ENCODE measurements at places on chromosomes 3 and 15.

GRCh38 chr15:72818632-72819031, 35.1 kb upstream of the ADPGK start:
- no peak for DNase-seq

GRCh38 chr3:107845380-107846278, 245.2 kb downstream of the CD47 start:
- DNase-seq: no peak

DNA sequence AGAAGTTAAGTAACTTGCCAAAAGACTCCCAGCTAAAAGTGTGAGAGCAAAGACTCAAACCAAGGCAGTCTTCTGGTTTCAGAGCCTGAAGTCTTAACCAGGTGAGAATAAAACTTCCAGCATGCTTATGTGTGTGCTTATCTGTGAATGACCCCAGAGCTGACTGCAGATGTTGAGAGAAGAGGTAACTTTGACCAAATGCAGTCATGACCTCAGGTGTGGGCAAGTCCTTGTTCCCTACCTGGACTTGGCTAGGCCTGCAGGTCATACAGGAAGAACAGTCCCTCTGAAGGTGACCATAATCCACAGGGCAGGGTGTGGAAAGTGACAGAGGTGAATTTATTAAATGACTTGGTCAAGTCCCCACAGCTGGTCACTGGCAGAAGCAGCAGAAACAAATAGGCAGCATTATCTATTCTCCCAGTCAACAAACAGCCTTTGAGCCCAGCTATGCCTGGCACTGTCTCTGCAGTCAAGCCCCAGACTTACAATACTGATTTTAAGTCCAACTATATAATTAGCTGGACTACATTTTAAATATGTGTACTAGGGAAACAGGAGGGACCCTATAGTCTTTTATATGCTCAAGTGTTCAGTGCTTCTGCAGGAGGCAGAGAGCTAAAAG, 3.0 kb upstream of the CPEB1 start:
- no peak for DNase-seq

- no peak for DNase-seq
These were observed 41.8 kb downstream of the ANP32A start for GRCh38 chr15:68778876-68779275.

DNA sequence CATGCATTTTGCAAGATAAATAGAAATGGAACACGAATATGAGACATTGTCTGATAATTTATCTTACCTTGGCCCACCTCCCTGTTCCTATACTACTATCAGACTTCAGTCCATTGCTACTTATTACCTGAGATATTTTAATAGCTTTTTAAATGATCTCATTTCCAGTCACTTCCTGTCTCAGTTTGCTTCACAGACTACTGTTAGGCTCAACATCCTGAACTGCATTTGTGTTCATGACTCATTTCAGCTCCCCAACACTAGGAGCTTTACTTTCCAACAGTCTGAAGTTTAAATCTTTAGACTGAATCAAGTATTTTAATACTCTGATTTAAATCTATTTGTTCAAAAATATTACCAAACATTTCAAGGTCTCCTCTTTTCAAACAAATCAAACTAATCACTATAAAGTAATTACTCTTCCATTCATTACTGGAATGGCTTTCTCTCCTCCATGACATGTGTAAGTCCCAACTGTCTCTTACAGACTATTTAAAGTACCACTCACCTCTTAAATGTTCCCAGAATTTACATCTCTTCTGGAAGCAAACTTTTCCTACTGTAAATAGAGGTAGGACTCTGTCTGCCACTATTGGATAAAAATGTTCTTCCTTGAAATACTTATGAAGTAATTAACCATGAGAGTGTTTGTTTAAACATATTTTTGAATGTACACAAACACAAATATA, 1277.6 kb downstream of the ZPLD1 start:
- DNase-seq: no peak

DNA sequence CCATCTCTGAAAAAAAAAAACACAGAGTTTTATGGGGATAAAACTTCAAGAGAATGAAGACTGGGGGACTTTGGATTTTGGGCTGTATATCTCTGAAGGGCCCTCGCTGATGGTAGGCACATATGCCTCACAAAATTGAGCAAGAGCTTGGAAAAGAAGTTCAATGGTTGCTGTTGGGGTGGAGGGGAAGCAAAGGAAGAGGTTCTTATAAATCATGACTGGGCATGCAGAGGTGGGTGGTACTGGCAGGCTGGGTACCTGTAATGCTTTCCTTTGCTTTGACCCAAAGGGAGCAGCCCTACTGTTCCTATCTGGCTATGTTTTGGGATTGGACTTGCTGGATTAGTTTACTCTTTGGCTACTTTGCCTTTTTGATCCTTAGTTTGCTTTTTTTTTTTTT, 6.0 kb upstream of the RTP1 start:
- DNase-seq: no peak

GRCh38 chr3:193211984-193212383, 29.0 kb upstream of the PLAAT1 start:
- DNase-seq: no peak

- DNase-seq: no peak
These were observed 2.3 kb upstream of the SHC4 start for GRCh38 chr15:48965972-48966371.

DNA sequence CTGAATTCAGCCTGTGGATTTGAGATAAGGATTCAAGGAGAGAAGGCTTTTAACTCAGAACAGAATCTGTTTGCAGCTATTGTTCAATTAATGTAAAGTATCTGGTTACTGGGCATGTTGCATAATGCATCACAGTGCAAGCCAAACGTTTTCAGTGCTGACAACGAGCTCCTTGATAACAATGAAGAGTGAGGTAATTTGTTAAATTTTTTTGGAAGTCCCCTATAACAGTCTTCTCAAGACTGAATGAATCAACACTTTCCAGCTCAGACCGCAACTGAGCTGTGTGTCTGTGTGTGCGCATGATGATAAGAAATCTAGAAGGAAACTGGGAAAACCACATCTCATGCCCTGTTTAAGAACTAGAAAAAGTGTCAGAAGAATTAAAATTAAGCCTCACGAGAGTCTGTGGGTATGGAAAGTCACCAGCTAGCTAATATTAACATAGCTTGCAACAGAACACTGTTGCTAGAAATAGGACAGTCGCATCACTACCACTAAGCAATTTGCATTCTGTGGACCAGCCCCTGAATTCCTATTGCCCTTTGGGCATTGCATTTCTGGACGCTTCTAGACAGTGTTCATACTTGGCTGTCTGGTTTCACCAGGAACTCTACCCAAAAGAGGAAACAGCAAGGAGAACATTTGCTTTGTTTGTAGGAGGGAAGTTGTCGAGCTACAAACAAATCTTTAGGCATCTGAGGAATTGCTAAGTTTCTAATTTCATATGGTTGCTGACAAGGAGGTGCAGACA, 43.7 kb upstream of the ATP2C1 start:
- DNase-seq: no peak

- no peak for DNase-seq
These were observed 1.9 kb downstream of the NEIL1 start for GRCh38 chr15:75348562-75349350.

GRCh38 chr3:45170096-45170495, 23.9 kb upstream of the CDCP1 start:
- no peak for DNase-seq

DNA sequence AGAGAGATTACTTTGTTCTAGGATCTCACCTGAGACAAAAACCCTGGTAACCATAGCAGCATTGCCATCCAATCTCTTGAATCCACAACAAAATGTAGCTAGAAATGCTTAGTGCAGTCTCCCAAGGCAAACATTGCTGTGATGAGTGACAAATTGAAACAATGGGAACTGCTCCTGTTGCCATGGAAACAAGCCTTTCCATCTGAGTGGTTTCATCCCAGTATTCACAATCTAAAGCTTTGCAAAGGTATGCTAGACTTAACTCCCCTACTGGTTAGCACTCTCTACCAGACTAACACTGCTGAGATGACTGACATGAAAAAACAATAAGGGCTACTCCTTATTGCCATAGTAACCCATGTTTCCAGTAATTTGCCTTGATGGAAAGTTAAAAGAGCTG, 172.6 kb upstream of the CNTN3 start:
- DNase-seq: no peak

GRCh38 chr15:94770199-94770598, 538.8 kb downstream of the MCTP2 start:
- DNase-seq: no peak

DNA sequence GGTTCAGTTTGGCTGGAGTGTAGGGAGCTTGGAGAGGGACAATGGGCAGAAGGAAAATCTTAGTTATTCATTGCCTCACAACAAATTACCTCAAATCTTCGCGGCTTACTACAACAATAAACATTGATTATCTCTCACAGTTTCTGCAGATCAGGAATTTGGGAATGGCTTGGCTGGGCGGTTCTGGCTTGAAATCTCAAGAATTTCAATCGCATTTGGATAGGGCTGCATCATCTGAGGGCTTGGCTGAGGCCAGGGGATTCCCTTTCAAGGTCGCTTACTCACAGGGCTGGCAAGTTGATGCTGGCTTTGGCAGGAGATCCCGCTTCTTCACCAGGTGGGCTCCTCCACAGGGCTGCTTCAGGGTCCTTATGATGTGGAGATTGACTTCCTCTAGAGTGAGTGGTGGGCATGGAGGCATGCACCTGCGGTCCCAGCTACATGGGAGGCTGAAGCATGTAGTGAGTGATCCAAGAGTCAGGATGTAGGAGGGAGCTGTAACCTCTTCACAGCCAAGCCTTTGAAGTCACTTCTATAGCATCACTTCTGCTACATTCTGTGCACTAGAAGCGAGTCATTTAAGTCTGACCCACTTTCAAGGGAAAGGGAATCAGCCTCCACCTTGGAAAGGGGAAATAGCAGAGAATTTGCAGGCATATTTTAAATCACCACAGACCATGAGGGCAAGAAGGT, 63.1 kb downstream of the CDC25A start:
- no peak for DNase-seq

GRCh38 chr15:85545185-85545584, 164.8 kb downstream of the AKAP13 start:
- DNase-seq: no peak

- no peak for DNase-seq
These were observed 11.1 kb upstream of the JMJD7 start for GRCh38 chr15:41816788-41817187.

- DNase-seq: no peak
These were observed 117.2 kb downstream of the THRB start for GRCh38 chr3:24377218-24377993.

- DNase-seq: no peak
These were observed 6.5 kb downstream of the RRP9 start for GRCh38 chr3:51934991-51935885.

DNA sequence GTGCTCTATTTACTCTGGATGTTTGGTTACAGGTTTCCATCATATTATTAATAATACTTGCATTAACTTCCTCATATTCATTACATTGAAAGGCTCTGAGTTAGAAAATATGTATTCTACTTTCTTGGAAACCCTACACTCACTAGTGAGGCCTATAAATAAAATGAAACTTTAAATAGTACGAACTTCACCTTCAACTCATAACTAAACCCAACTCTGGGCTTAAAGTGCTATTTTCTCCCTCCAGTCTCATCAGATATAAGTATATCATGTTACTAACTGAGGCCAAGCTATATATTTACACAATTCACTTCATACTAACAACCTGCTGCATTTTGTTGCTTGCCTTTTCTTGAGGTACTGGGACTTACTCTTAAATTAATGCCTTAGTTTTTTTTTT, 306.7 kb downstream of the TIGIT start:
- DNase-seq: no peak

DNA sequence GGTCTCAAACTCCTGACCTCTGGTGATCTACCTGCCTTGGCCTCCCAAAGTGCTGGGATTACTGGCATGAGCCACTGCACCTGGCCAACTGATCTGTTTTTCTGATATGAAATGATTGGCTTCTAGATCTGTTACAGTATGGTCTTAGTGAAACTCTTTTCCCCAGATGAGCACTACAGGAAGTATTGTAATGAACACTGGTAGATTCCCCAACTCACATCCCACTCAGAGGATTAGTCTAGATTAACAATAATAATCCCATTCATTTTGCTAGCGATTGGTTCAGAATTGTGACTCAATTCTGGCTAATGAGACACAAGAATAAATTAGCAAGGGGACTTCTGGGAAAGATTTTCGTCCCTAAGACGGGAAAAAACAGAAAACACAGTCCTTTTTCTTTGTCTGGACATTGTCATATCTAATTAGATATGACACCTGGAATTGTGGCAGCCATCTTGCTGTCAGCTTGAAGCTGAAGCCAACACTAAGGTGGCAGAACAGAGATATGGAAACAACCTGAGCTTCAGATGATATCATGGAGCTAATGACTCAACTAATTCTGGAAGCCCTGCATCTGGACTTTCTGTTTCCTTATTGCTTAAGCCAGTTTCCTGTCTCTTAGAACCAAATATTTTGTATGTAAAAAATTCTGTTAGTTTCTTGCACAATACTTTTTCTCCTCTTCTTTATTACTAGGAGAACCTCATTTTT, 17.4 kb upstream of the NPTN start:
- no peak for DNase-seq

DNA sequence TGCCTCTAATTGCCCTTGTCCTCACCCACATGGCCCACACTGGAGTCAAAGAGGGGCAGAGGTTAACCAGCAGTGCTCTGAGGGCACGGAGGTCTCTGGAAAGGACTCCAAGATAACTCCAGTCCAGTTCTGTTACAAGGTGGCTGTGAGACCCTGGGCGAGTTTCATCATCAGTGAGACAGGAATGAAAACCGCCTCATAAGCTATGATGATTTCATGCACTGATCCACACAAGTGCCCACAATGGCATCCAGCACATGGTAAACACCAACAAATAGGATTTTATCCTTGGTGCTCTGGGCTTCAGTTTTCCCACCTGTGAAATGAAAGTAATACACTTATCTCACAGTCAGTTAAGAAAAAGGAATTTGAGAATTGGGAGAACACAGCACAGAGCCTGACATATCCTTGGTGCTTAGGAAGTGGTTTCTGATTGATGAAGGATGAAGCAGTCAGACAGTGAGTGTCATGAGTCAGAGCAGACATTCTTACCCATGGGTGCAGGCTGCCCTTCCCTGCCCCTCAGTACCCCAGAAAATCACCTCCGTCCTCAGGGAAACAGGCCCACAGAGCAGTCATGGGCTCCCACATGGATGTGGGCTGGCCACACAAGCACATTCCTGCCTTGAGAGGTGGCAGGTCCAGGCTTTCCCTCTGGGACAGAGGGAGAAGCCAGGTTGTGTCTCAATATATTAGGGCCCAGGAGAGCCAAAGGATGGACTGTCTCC, 48.4 kb downstream of the DAPK2 start:
- no peak for DNase-seq

All from stimulated activated CD8-positive, alpha-beta memory T cell treated with anti-CD3 and anti-CD28 coated beads, Interleukin-7, amount 100 ng/mL, for 1 hour (primary cell).